ENCODE measurements at places on chromosomes 6 and 20.

DNA sequence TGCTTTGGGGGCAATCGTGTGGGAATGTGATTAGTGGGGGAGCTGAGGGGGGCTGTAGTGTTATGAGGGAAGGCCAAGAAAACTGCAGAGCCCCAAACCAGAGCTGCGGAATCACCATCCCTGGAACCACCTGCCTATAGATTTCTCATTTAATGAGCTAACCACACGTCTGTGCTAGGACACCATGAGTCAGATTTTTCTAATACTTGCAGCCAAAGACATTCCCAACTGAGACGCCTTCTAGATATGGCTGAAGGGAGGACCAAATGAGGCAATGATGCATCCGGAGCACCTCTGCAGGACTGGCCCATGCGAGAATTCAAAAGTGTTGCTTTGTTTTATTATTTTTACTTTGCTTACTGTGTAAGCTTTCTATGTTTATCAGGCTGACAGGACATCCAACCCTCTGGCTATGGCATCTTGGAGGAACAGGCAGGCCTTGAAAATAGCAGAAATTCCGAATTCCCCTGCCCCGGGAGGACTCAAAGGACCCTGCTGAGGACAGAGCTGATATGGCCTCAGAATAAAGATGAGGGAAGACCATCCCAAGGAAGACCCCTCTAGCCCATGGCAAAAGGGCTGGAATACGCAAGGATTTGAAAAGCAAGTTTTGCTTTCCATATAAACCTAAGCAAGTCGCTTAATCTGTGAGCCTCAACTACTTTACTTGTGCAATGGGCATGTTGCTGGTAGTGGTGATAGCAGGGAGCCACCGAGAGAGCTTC, 3.1 kb upstream of the PTGIS start:
- no peak for DNase-seq

GRCh38 chr6:165306955-165307354, 2.5 kb downstream of the C6orf118 start:
- DNase-seq, result no peak

DNA sequence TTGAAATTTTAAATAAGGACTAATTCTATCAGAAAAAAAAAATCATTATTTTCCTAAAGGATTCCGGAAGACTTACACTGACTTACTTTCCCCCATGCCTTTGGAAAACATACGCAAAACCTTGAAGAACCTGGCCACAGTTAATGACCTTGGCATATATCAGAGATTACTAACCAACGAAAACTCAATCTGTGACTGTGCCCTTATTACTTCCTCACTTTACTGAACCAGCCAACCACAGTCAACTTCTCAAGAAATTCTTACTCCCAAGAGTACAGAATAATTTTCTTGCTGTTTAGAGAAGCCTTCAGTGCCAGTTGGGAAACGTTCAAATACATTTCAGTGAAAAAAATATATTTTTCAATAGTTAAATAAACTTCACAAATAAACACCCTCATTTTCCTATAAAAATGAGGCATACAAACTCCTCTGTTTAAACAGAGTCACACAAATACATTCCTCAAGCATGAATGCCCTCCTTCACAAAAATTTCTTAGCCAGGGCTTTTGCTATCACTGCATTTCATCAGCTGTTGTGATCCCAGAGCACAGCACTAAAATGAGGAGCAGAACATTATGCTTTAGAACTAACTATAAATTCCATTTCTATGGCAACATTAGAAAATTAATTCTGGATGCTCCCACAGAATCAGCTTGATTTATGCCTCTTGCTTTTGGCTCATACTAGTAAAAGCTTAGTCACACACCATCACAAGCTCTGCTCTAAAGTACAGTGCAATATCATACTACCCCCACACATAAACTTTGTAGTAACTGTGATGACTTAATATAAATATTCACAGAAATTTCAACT, 117.6 kb downstream of the DST start:
- DNase-seq, result no peak

GRCh38 chr6:110884321-110884720, 9.7 kb downstream of the AMD1 start:
- no peak for DNase-seq

GRCh38 chr6:381742-382461, 9.7 kb upstream of the IRF4 start:
- no peak for DNase-seq

GRCh38 chr6:145963216-145964068, 716 bp downstream of the SHPRH start:
- no peak for DNase-seq

DNA sequence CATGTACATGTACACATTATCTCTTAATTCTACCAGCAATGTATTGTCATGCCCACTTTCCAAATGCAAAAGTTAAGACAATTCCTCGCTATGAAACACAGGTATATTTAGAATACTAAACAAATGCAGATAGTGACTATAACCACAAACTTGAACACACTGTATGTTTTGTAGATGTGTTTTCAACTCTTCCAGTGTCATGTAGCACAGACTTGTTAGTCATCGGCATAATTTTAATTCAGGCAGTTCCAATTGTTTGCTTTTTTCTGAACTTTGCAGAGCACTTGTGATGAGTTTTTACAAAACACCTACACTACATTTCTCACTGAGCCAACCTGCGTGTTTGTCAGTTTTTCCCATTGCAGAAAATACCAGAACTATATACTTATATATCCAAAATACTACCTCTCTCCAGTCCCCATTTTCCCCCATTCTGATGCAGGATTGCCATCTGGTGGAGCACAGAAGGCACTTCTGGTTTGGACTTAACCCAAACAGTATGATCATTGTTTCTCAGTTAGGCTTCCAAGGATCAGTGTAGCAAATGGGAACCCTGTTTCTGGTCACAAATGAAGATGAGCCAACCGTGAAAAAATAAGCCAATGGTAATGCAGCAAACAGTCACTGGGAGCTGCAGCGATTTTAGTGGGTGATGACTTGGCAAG, 143.4 kb downstream of the ADGRB3 start:
- DNase-seq, result no peak

DNA sequence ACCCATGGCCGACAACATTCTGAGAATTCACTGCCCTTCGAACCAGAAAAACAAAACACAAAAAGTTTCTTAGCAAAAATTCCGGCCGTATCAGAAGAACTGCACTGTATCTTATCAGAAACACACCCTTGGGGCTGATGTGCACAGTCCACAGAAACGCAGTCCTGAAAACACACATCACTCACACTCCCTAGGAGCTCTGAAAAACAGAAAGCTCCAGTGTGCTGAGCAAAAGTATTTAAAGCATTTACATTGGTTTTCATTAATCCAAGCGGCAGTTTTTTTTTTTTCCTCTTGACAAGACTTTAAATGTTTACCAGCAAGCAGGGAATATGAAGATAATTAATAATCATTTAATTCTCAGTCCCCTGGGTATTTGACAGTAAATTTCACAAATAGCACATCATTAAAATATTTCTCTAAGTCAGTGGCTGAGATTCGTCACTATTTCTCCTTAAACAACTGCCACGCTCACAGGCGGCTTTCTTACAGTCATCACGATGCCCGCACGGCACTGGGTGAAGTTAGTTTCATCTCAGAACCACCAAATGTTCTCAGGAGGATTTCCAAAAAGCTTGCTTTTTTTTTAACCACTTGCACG, 13.3 kb downstream of the NFATC2 start:
- no peak for DNase-seq

- DNase-seq, result no peak
These were observed 7.2 kb downstream of the SSTR4 start for GRCh38 chr20:23042270-23042669.

DNA sequence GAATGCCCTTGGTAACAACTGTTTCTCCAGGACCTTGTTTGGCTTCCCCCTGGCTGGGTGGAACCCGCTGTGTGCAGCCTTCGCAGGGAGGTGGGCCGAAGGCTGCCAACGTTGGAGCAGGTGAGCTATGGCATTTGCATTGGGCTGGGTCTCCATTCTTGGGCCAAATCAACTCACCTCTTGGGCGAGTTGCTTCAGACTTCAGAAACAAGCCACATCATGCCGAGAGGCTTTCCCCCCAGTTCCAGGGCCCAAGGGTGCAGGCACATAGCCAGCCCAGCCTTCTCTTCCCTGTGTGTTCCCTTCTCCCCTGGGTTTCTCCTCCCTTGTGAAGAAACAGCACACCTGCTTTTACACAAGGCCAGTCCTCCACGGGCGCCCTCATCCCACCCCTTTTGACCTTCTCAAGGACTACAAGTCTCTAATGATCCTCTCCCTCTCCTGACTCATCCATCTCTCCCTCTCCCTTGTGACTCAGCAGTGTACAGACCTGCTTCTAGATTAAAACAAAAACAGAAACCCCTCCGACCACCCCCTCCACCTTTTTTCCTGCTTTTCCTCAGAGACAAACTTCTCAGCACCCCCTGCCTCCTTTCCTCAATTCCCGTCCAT, 41.6 kb downstream of the FAM209B start:
- DNase-seq, result no peak

DNA sequence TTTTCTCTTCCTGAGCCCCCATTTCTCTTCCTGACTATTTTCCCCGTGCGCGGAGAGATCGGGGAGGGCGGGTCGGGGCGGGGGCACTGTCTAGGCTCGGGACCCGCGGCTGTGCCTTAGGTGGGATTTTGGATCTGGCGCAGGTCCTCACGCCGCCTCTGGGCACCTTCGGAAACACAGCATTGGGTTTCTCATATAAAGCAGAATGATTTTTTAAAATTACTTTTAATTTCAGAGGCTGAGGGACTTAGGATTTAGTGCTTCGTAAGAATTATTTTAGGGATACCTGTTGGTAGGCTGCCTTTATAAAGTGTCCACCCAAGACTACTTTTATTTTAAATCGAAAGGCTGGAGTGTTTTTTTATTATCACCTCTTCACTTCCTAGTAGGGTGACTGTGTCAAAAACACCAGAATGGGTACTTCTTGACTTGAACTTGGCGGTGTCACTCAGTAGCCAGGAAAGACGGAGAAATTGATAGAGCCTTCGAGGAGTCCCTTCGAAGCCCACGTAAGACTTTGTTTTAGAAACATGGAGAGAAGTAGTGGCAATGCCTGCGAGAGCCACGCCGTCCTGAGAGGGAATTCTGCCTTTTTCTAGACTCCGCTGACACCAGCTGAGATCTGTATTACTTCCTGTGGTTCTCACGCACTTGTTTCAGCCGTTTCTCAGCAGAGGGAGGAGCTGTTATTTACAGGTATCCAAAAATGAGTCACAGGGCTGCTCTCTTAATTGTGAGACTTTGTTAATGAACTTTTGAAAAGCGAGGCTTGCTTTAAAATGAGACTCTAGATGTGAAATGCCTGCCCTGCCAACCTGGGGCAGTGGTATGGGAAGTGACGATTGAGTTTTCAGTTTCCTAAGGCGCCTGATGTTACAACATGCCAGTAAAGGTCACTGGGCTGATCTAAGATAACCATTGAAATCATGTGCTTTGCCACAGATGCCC, 667 bp downstream of the STX11 start:
- DNase-seq, result no peak

DNA sequence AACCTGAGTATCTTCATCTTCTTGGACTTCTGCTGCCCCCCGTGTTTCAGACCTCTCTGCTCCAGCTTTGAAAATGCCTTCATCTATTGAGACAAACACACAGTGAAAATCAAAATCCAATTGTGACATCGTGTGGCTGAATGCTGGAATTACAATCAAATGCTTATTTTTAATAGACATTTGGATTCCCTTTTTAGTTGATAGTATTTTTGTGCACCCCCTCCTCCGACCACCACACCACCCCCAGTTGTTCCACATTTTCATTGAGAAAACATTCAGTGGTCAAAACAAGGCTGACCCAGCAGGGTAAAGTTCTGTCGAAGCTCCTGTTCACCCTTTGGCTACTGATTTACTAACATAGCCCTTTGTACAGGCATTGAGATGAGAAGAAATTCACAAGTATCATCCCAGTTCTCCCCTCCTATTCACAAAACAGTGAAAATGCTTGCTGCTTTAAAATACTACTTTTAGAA, 79.0 kb downstream of the NRSN1 start:
- no peak for DNase-seq

DNA sequence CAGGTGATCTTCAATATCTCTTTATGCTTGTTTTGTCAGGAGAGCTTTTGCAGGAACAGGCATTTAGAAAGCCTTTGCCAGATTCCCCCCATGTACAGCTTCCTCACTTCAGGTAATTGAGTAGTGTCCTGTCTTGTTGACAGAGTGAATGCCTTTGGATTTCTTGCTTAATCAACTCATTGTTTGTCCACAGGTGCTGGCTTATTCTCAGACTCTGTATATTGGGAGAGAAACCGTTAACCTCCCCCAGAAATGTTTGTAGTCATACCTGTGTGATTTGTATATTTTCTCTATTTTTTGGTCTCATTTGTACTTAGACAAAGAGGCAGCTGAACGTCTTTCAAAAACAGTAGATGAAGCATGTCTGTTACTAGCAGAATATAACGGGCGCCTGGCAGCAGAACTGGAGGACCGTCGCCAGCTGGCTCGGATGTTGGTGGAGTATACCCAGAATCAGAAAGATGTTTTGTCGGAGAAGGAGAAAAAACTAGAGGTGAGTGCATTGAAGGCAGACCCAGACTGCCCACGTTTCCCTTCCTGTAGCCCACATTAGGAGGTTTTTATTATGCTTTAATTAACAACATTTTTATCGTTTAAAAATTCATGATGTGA, 32.3 kb downstream of the RPRD1B start:
- DNase-seq, result no peak

DNA sequence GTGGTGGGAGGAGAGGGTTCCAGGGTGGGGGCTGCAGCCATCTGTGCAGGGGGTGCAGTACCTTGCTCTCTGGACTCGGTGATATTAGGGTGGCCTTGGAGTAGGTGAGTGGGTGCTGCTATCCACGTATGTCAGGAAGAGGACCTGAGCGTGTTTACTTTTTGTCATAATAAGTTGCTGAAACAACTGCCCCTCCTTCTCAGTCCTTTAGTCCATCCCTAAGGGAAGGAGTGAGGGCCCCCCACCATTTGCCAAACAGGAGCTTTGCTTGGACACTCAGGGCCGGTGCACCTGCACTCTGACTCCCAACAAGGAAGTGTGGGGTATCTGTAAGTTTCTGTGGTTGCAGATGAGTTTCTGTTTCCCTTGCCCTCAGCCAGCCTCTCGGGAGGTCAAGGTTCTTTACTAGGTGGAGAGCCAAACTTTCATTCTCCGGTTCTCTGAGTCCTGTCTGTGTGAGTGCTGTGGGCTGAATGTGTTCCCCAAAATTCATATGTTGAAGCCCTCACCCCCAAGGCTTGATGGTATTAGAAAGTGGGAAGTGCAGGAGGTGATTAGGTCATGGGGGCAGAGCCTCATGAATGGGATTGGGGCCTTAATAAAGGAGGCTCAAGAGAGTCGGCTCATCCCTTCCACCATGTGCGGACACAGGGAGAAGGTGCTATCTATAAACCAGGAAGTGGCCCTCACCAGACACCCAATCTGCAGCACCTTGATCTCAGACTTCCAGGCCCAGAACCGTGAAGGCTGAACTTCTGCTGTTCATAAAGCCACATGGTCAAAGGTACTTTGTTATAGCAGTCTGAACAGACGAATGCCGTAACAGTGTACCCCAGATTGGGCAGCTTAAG, 19.6 kb upstream of the CCR6 start:
- no peak for DNase-seq

- DNase-seq, result no peak
These were observed 70.4 kb upstream of the SLC24A3 start for GRCh38 chr20:19141998-19142397.

DNA sequence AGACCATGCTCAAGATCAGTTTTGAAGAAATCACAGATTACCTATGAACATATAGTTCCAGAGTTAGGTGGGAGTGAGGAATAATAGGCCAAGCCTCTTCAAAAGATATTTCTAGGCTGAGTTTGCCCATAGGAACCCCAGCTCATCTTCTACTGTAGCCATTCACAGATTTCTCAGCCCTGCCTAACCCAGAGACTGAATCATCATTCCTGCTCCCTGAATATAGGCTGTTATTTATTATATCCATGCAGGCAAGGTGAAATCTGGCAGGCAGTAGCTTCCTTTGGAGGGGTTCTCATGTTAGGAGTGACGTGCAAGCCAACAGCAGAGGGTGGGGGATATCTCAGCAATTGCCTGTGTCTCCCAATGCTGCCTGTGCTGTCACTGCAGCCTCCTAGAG, 25.6 kb upstream of the ADGRF4 start:
- DNase-seq, result no peak
